ENCODE measurements at places on chromosomes 4 and X. TPM values are rescaled to one million over a fixed set of nuclear protein-coding genes. Genes with fewer than 3 reads are reported as not detected.

- no peak for DNase-seq
Observed at GRCh38 chr4:141037446-141037845, 95.8 kb downstream of the RNF150 start.

GRCh38 chr4:53023677-53024299, 161.7 kb downstream of the RASL11B start:
- DNase-seq, result no peak

DNA sequence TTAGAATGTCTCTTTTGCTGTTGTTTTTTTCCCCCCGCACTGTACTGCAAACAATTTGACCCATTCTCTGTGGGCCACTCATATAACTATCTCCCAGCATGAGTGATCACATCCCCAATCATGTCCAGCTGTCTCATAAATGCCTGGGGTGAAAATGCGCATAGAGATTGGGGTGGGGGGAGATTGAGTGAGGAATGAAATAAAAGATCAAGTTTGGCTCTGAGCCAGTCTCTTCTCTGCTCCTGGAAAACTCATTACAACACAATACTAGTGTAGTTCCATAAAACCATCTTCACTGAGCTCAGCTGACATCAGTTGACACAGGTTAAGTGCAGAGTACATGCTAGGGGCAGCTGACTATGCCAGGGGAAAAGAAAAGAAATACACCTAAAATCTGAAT, 96.9 kb downstream of the EGF start:
- no peak for DNase-seq

GRCh38 chr4:39062094-39062769, at the start of gene KLHL5:
TSS of gene KLHL5 (plus strand) at chr4:39062232. CDS start at chr4:39062653, 421 bp downstream.
- DNase-seq, result no peak

DNA sequence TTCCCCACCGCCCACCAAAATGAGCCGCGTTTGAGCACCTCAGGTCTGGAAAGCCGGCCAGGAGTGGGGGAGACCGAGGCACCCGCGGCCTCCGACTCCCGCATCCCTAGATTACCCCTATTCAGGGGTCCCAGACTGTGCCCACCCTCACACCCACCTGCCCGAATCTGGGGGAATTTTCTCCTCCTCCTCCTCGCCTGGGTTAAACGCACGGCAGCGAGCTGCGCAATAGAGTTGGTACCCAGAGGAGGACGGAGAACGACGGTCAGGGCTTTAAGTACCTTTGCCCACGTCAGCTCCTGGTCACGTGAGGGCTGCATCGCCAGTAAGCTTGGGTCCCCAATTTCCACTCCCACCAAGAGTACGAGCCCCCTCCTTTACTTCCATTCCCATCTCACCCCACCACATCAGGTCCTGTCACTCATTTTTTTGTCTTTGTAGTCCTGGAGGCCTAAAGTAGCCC, at the start of gene ARMCX2:
TSS of gene ARMCX2 (minus strand) at position 250 of the 463 bp plus-strand sequence. CDS start 2,262 bp downstream, outside the sequence.
- peak; percentile 34 for DNase-seq

The MSANTD1 gene
- 1.3 TPM for total RNA-seq

The APOO gene
- total RNA-seq, result 12.1 TPM

The FDCSP gene
- 36.3 TPM for total RNA-seq

The BEX5 gene
- total RNA-seq, result not detected

The MED14 gene
- 82.3 TPM for total RNA-seq

The SCML1 gene
- total RNA-seq, result 14.0 TPM

The CABS1 gene
- total RNA-seq, result not detected
